Keratinocyte (primary cell): ENCODE measurements at places on chromosomes 2 and 18. TPM values are rescaled to one million over a fixed set of nuclear protein-coding genes. Genes with fewer than 3 reads are reported as not detected.

DNA sequence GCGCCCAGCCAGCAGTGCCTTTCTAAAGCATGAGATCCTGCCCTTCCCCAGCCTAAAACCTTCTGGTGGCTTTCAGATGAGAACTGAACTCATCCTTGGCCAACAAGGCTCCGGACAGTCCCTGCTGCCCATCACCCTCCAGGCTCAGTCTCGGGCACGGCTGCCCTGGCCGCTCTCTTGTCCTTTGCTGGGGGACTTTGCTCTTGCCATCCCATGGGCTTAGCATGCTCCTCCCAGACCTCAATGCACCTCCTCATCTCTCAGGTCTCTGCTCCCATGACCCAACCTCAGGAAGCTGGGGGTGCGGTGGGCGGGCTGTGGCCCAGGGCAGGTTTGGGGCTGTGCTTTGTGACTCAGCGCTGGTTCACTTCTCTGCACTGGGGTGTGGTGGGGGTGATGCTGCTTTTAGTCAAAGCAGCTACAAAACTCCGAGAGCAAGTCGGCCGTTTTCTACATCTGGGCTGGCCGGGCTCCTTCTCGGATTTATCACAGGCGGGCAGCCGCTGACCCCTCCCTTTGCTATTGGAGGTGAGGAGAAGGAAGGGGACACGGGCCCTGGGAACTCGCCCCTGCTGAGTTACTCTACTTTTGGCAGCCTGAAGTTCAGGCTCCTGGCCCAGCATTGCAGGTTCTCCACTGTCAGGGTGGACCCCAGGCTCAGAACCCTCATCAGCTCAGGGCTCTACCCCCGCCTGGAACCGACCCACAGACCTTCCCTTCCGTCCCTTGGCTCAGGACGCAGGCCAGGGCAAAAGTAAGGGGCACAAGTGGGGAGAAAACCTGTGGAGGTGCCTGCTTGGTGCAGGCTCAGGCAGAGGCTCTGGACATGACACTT is 90.6 kb upstream of the TAF1B start:
- peak; percentile 90 for DNase-seq
- peaks cover 41% of the 10 kb centered on the region for H3K4me1 ChIP-seq
- H3K36me3 ChIP-seq = no peaks in the 10 kb centered on the region

- no peaks in the 10 kb centered on the region for H3K36me3 ChIP-seq
- H3K27me3 ChIP-seq = no peaks in the 10 kb centered on the region
- DNase-seq = no peak
- H3K27ac ChIP-seq = no peak overlapping the region
- H3K4me1 ChIP-seq = no peaks in the 10 kb centered on the region
Measured at GRCh38 chr2:145622285-145622684, 1102.4 kb upstream of the ZEB2 start.

DNA sequence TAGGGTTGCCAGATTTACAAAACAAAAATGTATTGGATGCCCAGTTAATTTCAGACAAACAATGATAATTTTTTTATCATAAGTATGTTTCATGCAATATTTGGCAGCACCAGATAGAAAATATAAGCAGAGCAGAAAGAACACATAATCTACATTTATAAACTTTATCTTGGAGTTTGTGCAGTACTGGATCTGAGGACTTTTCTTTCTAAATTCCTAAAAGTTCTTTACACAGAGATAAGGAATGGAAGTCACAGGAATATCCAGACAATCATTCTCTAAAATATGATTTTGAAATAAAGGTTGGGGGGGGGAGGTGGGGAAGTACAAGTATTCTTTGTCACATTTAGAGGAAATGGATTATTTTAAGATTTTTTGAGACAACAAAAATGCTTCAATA is 28.8 kb upstream of the MC4R start:
- DNase-seq = no peak
- H3K36me3 ChIP-seq = no peaks in the 10 kb centered on the region
- H3K4me3 ChIP-seq = no peak overlapping the region
- no peaks in the 10 kb centered on the region for H3K27me3 ChIP-seq
- H3K27ac ChIP-seq = no peak overlapping the region

DNA sequence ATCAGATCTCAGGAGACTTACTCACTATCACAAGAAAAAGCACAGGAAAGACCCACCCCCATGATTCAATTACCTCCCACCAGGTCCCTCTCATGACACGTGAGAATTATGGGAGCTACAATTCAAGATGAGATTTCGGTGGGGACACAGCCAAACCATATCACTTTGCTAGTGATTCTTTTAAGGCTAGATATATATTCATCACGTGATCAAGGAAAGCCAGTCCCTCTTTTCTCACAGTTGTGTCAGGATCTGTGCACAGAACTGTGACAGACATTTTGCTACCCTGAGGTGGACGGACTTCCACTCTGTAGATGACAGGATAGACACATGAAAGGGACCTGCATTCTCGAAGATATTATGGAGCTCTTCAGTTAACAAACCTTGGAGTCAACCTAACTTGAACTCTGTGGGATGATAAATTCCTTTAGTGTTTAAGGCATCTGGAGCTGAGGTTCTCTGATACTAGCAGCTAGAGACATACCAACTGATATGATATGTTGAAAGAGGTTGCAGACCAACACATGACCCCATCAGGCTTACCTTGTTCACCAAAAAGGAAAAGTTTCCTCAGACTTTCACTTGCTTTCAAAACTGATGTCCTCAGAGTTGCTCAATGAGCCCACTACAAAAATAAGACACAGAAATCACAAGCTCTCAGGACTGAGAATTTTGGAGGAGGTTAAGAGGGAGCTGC is 66.3 kb upstream of the SCG2 start:
- no peak overlapping the region for H3K27ac ChIP-seq
- H3K36me3 ChIP-seq = no peaks in the 10 kb centered on the region
- H3K4me3 ChIP-seq = no peak overlapping the region
- H3K27me3 ChIP-seq = no peaks in the 10 kb centered on the region

DNA sequence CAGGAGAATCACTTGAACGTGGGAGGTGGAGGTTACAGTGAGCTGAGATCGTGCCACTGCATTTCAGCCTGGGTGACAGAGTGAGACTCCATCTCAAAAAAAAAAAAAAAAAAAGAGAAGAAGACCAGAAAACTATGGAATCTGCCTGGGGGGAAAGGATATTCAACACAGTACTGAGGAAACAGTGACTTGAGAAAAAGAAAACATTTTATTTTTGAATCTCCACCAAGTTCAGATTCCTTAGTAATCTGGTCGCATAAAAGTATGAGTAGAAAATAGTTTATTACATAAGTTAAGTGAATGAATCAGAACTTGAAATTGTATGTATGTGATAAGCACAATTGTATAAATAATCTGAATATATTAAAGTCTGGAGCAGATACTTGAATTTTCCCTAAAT is 13.0 kb upstream of the HAT1 start:
- H3K4me3 ChIP-seq = no peak overlapping the region
- DNase-seq = no peak
- H3K27ac ChIP-seq = no peak overlapping the region
- H3K4me1 ChIP-seq = no peaks in the 10 kb centered on the region
- no peaks in the 10 kb centered on the region for H3K27me3 ChIP-seq

DNA sequence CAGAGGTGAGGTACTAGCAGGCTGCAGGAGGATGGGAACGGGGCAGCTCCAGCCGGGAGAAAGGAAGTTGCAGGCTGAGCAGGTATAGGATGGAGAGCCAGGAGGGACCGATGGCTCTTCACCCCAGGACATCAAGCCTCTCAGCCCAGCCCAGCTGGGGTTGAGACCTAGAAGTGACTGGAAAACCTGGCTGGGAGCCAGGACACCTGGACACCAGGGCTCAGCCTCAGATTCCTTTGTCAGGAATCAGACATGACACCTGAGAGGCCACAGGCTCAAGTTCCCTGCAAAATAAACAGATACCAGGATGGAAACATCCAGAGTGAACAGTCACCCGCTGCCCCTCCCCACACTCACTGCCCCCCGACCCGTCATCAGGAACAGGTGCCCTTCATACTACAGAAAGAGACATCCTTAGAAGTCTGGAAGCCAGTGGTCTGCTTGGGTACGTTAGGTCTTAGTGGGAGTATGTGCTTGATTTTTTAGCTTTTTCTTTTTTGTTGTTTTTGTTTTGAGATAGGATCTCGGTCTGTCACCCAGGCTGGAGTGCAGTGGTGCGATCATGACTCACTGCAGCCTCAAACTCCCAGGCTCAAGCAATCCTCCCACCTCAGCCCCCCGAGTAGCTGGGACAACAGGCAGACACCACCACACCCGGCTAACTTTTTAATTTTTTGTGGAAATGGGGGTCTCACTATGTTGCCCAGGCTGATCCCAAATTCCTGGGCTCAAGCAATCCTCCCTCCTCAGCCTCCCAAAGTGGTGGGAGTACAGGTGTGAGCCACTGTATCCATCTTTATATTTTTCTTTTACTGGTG is 95.7 kb upstream of the STPG4 start:
- peaks cover 5% of the 10 kb centered on the region for H3K27me3 ChIP-seq
- no peak overlapping the region for H3K27ac ChIP-seq
- no peak for DNase-seq
- no peaks in the 10 kb centered on the region for H3K36me3 ChIP-seq
- H3K4me1 ChIP-seq = no peaks in the 10 kb centered on the region
- H3K4me3 ChIP-seq = no peak overlapping the region

GRCh38 chr2:28566521-28567041 is 70.7 kb downstream of the PLB1 start:
- peak overlapping the region; percentile 80 for H3K27ac ChIP-seq
- H3K27me3 ChIP-seq = no peaks in the 10 kb centered on the region
- peaks cover 43% of the 10 kb centered on the region for H3K4me1 ChIP-seq
- no peaks in the 10 kb centered on the region for H3K36me3 ChIP-seq
- no peak for DNase-seq

- DNase-seq = no peak
- no peak overlapping the region for H3K4me3 ChIP-seq
Measured at GRCh38 chr2:177543007-177543760, 150.6 kb downstream of the AGPS start.

- H3K27ac ChIP-seq = no peak overlapping the region
- DNase-seq = peak; percentile 7
- no peak overlapping the region for H3K4me3 ChIP-seq
- no peaks in the 10 kb centered on the region for H3K36me3 ChIP-seq
- peaks cover 3% of the 10 kb centered on the region for H3K4me1 ChIP-seq
Measured at GRCh38 chr2:145273840-145274239, 753.9 kb upstream of the ZEB2 start.

DNA sequence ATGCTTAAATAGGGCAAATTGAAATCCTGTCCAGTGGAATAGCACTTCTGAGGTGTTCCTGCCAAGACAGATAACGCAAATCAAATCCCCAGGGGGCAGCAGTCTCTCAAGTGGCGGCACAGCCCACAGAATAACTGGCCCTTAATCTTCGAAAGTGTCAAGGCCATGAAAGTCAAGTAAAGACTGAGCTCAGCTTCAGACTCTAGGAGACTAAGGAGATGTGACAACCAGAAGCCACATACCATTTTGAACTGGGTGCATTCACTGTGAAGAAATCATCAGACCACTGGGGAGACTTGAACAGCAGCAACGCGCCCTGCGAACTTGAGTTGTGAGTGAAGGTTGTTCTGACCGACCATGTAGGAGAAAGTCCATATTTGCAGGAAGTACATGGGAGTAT is 66.0 kb upstream of the ASAP2 start:
- no peaks in the 10 kb centered on the region for H3K27me3 ChIP-seq
- H3K27ac ChIP-seq = no peak overlapping the region
- no peaks in the 10 kb centered on the region for H3K36me3 ChIP-seq
- DNase-seq = no peak
- no peak overlapping the region for H3K4me3 ChIP-seq
- H3K4me1 ChIP-seq = peaks cover 28% of the 10 kb centered on the region

DNA sequence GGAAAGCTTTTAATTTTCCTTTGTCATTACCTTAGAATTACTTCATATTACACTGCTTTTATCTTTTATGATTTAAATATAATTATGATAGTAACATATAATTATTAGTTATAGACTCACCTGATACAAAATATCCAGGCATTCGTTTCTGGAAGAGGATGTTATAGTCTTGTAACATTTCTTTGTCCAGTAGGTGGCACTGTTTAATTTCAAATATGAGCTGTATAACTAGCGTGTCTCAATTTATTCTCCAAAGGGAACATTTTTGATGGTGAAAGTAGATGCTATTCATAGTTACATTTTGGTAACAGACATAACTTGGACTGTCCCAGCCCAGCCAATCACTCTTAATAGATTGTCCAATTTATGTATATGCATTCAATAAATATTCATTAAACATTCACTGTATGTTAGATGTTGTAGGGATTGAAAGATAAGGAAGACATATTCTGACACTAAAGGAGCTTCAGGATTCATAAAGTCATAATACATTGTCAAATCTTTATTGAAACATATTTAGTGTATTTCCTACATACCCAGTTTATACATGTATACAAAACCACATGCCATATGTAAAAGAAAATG is 19.2 kb downstream of the DAW1 start:
- H3K4me1 ChIP-seq = peaks cover 9% of the 10 kb centered on the region
- no peaks in the 10 kb centered on the region for H3K36me3 ChIP-seq
- H3K27me3 ChIP-seq = no peaks in the 10 kb centered on the region

GRCh38 chr18:79512461-79513380 is 117.0 kb downstream of the NFATC1 start:
- no peak overlapping the region for H3K4me3 ChIP-seq
- H3K27ac ChIP-seq = no peak overlapping the region
- H3K36me3 ChIP-seq = no peaks in the 10 kb centered on the region
- H3K4me1 ChIP-seq = peaks cover 1% of the 10 kb centered on the region

DNA sequence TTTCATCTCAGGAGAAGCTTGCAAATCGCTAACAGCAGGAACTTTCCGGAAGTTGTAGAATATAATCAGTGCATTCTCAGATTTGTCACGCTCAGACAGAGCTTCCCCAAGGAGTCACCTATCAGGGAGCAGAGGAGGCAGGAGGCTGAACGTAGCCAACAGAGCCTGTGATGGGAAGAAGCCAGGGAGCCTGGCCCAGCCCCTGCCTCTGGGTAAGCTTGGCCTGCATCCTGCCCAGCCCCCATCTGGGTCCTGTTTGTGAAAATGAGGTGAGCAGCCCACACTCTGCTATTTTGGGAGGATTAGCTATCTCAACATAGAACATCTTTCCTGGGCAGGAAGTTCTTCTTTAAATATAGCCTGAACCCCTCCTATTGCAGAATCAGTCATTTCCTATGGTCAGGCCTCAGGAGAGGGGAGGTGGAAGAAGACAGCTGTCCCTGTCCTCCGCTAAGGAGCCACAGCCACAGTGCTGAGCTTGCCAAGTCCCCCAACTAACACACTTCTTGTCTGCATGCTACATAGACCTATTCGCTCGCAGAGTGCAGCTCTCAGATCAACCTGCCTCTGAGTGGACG is 19.2 kb upstream of the PKDCC start:
- H3K36me3 ChIP-seq = no peaks in the 10 kb centered on the region
- H3K27ac ChIP-seq = no peak overlapping the region
- no peaks in the 10 kb centered on the region for H3K4me1 ChIP-seq
- H3K27me3 ChIP-seq = peaks cover 13% of the 10 kb centered on the region

- no peak for DNase-seq
- peaks cover 14% of the 10 kb centered on the region for H3K36me3 ChIP-seq
Measured at GRCh38 chr2:165757906-165758675, 36.0 kb downstream of the GALNT3 start.

The GPR35 gene
- polyA plus RNA-seq = 0.04 to 0.17 TPM (median 0.09 TPM) in 3 replicates

The LOXHD1 gene
- not detected in 3 replicates for polyA plus RNA-seq

The RNF144A gene
- polyA plus RNA-seq = 1.1 to 1.4 TPM (median 1.3 TPM) in 3 replicates

The NEU2 gene
- not detected in 3 replicates for polyA plus RNA-seq
